ENCODE measurements at places on chromosomes 12 and 14. TPM values are rescaled to one million over a fixed set of nuclear protein-coding genes. Genes with fewer than 3 reads are reported as not detected.
A peak's percentile ranks its signal among the peaks of the same experiment; 100 is the strongest.

DNA sequence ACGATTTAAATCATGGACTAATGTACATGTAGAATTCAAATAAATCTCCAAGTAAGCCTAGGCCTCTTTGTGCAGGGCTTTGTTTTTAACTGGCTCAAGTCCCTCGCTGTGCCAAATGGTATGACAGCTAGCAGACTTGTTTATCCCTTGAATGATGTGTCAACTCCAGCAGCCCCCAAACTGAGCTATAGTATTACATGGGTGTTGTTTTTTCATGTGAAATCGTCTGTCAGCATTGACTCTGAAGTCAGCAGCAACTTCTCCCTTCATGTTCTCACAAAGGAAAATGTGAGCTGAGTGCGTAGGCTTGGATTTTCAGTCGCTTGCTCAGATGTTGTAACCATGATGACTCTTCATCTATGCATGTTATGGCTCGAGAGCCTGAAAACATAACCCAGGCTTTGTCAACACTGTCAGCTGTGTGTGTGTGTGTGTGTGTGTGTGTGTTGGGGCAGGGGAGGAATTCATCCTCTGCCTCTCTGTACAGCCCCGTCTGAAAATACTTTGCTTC lies 73.3 kb downstream of the PTHLH start:
- DNase-seq: no peak
- no peak overlapping the region for H3K27ac ChIP-seq
- H3K27me3 ChIP-seq: no peaks in the 10 kb centered on the region
- H3K4me3 ChIP-seq: no peak overlapping the region

DNA sequence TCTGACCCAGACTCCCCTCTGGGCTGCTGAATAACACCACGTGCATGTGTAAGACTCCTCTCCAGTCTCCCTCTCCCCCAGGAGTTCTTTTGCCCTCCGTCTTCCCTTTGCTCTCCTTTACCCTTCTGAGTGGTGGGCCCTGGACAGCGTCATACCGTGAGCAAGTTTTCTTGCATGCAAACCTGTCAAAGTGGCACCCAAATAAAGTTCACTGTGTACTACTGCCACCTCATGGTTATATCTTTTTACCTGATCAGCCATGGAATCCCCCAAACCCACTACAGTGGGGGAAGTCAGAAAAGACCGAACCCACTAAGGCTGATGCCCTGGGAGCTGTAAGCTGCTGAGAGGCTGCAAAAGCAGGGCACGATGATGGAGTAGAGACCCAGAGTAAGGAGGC lies 131.1 kb upstream of the VRK1 start:
- no peaks in the 10 kb centered on the region for H3K27me3 ChIP-seq
- no peaks in the 10 kb centered on the region for H3K36me3 ChIP-seq
- no peaks in the 10 kb centered on the region for H3K4me1 ChIP-seq
- no peak for DNase-seq
- H3K27ac ChIP-seq: no peak overlapping the region

GRCh38 chr12:41074473-41074769 lies 113.7 kb upstream of the PDZRN4 start:
- H3K4me3 ChIP-seq: no peak overlapping the region
- H3K27ac ChIP-seq: no peak overlapping the region
- no peaks in the 10 kb centered on the region for H3K27me3 ChIP-seq
- no peaks in the 10 kb centered on the region for H3K4me1 ChIP-seq
- H3K36me3 ChIP-seq: no peaks in the 10 kb centered on the region

DNA sequence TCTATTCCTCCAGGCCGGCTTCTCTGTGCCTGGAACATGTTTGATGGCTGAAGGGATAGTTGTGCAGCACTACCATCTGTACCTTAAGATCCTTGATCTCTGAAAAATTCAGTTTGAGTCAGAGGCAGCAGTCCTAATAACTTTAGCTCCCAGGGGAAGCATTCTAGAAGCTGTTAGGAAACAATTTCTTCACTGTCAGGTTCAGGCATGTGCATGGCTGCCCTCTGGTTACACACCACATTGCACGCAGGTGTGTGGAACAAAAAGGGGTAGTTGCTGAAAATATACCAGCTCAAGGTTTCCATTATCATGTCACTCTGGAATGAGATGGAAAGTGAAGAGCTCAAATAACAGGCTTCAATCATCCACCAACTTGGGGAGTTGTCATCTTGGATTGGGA lies 80.1 kb downstream of the CHST11 start:
- H3K27me3 ChIP-seq: no peaks in the 10 kb centered on the region
- no peaks in the 10 kb centered on the region for H3K4me1 ChIP-seq
- no peak for DNase-seq
- H3K27ac ChIP-seq: no peak overlapping the region

- H3K4me3 ChIP-seq: no peak overlapping the region
- no peaks in the 10 kb centered on the region for H3K36me3 ChIP-seq
- DNase-seq: no peak
- H3K27ac ChIP-seq: no peak overlapping the region
- no peaks in the 10 kb centered on the region for H3K4me1 ChIP-seq
Observed at GRCh38 chr14:67068251-67068650, 121.0 kb upstream of the GARIN2 start.

DNA sequence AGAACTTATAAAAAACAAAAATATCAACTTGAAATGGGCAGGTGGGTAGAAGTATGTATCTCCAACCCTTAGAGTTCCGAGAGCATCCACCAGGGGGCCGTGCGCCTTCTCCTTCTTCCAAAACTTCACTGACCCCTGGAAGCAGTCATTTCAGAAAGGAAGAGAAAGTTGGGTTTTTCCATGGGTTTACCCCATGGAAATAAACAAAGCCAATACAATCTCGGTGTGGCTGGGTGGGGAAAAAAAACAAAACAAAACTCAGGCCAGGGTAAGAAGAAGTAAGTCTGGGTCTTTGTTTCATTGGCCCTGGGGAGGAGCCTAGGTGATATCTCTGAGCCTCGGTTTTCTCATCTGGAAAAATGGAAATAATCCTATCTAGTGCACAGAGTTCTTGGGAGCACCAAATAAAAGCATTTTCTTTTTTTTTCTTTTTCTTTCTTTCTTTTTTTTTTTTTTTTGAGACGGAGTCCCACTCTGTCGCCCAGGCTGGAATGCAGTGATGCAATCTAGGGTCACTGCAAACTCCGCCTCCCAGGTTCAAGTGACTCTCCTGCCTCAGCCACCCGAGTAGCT lies 33.6 kb upstream of the HNF1A start:
- no peak overlapping the region for H3K4me3 ChIP-seq
- peak; percentile 60 for DNase-seq
- no peak overlapping the region for H3K27ac ChIP-seq
- no peaks in the 10 kb centered on the region for H3K36me3 ChIP-seq
- H3K27me3 ChIP-seq: no peaks in the 10 kb centered on the region

GRCh38 chr12:25194722-25195055 lies 271 bp downstream of the DNAI7 start:
- H3K4me1 ChIP-seq: no peaks in the 10 kb centered on the region
- peak overlapping the region; percentile 55 for H3K4me3 ChIP-seq
- peak overlapping the region; percentile 85 for H3K27ac ChIP-seq
- DNase-seq: no peak
- H3K27me3 ChIP-seq: no peaks in the 10 kb centered on the region

GRCh38 chr14:90900476-90901083 lies 84.3 kb upstream of the TTC7B start:
- H3K4me1 ChIP-seq: no peaks in the 10 kb centered on the region
- H3K36me3 ChIP-seq: no peaks in the 10 kb centered on the region
- H3K4me3 ChIP-seq: no peak overlapping the region
- no peak for DNase-seq
- H3K27me3 ChIP-seq: no peaks in the 10 kb centered on the region

DNA sequence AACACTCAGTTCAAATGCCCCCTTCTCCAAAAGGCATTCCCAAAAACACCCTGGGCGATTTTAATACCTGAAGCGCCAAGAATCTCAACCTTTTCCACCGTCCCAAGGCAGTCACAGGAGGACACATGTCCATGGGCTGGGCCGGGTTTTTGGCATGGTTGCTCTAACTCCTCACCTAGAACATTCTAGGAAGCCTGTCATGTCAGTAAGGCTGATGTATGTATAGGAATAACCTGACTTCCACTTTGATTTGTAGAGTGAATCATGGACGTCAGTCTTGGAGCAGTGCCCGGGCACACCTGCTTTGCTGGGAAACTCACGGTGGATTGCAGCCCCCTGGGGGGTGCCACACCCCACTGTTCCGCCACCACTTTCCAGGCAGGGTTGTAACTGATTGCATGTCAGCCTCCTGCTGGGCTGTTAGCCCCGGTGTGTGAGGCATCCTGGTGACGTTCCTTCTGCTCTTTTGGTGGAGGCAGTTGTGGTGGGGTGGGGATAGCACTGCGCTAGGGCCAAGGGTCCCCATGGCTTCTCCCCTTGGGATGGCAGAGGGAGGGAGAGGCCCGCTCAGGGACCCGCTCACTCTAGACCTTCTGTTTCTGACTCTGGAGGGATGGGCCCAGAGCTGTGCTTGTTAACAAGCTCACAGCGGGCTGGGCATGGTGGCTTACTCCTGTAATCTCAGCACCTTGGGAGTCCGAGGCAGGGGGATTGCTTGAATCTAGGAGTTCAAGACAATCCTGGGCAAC lies 35.2 kb upstream of the FAM181A start:
- no peaks in the 10 kb centered on the region for H3K27me3 ChIP-seq
- H3K4me3 ChIP-seq: no peak overlapping the region
- H3K4me1 ChIP-seq: no peaks in the 10 kb centered on the region
- no peak overlapping the region for H3K27ac ChIP-seq
- DNase-seq: no peak

The RNASE12 gene
- not detected for total RNA-seq

The TMEM63C gene
- total RNA-seq: 6.8 TPM

The KLRK1 gene
- total RNA-seq: 1.1 TPM

The EML5 gene
- 1.3 TPM for total RNA-seq
